ENCODE measurements at places on chromosomes 1 and 21. TPM values are rescaled to one million over a fixed set of nuclear protein-coding genes. Genes with fewer than 3 reads are reported as not detected.

The PAPPA2 gene
- not detected for polyA plus RNA-seq

The OR2L5 gene
- polyA plus RNA-seq = not detected

The MRPL55 gene
- 41.8 TPM for polyA plus RNA-seq

The OR2AK2 gene
- polyA plus RNA-seq = not detected

The HCN3 gene
- polyA plus RNA-seq = 0.13 TPM

The CDA gene
- polyA plus RNA-seq = 5.4 TPM

The ZBED6 gene
- 0.63 TPM for polyA plus RNA-seq

The PTPRC gene
- 12.9 TPM for polyA plus RNA-seq

The NCAM2 gene
- polyA plus RNA-seq = 0.13 TPM

The TDRD10 gene
- 2.6 TPM for polyA plus RNA-seq

The RGS7 gene
- polyA plus RNA-seq = not detected

The LPAR3 gene
- not detected for polyA plus RNA-seq

The BARHL2 gene
- not detected for polyA plus RNA-seq

The CDC42BPA gene
- polyA plus RNA-seq = 8.1 TPM

The REN gene
- not detected for polyA plus RNA-seq

The RIMS3 gene
- polyA plus RNA-seq = 4.9 TPM

The WNT3A gene
- polyA plus RNA-seq = not detected

The C1orf174 gene
- polyA plus RNA-seq = 12.6 TPM

The DBT gene
- polyA plus RNA-seq = 5.0 TPM
